ENCODE measurements at places on chromosomes 11 and 22. TPM values are rescaled to one million over a fixed set of nuclear protein-coding genes. Genes with fewer than 3 reads are reported as not detected.

- DNase-seq, result peak; percentile 89
- no peaks in the 10 kb centered on the region for H3K36me3 ChIP-seq
- H3K27me3 ChIP-seq, result peaks cover 11% of the 10 kb centered on the region
- no peaks in the 10 kb centered on the region for H3K4me1 ChIP-seq
These were observed 13.4 kb downstream of the VWCE start for GRCh38 chr11:61281581-61282250.

DNA sequence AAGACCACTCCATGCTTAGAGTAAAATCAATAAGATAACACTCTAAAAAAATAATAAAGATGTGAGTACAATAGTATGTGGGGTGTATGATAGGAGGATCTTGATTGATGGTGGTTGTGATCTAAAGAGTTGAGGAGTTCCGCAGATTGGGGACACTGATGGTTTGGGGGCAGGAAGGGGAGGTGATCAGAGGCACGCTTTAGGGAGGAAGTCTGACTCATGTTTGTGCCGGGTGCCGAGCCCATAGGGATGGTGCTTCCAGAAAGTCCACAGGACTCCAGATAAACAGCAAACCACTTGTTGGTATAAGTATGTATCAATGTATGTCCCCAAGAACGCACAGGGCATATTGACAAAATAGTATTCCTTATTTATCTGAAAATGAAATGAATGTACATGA is 27.5 kb downstream of the LINC01488 start:
- no peaks in the 10 kb centered on the region for H3K36me3 ChIP-seq
- DNase-seq, result no peak
- H3K4me3 ChIP-seq, result no peak overlapping the region
- no peak overlapping the region for H3K27ac ChIP-seq

DNA sequence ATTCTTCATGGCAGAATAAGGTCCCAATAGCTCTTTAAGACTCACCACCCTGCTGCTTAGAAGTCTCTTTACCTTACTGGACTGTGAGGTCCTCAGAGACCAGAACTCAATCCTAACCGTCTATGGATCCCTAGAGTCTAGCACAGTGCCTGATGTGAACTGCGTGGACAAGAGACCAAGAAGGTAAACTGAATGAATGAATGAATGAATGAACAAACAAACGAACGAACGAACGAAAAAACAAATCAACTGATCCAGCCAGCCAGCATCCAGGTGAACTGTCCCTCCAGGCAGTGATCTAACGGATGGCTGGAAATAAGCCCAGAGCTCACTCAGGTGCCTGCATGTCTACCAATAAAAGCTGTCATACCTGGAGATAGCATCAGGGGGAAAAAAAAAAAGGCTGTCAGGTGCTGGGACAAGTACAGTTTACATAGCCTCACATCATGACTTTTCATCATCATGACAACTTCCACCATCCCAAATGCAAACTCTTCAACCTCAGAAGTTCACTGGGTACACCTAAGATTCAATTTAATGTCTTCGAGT is 59.8 kb downstream of the PACSIN2 start:
- no peaks in the 10 kb centered on the region for H3K36me3 ChIP-seq
- peaks cover 25% of the 10 kb centered on the region for H3K4me1 ChIP-seq
- no peaks in the 10 kb centered on the region for H3K27me3 ChIP-seq
- no peak for DNase-seq
- H3K27ac ChIP-seq, result no peak overlapping the region

DNA sequence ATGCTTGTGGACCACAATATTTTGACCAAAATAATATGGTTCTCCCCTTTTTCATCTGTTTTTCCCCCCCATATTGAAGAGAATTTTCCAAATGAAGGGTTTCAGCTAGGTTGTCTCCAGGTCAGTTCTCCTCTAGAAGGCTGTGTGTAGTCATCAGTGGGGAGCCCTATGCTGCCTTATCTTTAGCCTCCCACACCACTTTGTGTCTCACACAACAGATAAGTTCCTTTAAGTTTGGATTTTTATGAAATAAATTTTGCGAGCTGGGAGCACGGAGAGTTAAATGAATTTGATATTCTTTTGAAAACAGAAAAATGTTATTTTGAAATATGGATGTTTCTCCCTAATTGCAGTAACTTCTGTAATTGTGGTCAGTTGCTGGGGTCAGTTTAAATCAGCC is 28.9 kb downstream of the PAX6 start:
- no peak overlapping the region for H3K4me3 ChIP-seq
- H3K27me3 ChIP-seq, result no peaks in the 10 kb centered on the region
- no peaks in the 10 kb centered on the region for H3K36me3 ChIP-seq
- peaks cover 46% of the 10 kb centered on the region for H3K4me1 ChIP-seq
- peak overlapping the region; percentile 50 for H3K27ac ChIP-seq

DNA sequence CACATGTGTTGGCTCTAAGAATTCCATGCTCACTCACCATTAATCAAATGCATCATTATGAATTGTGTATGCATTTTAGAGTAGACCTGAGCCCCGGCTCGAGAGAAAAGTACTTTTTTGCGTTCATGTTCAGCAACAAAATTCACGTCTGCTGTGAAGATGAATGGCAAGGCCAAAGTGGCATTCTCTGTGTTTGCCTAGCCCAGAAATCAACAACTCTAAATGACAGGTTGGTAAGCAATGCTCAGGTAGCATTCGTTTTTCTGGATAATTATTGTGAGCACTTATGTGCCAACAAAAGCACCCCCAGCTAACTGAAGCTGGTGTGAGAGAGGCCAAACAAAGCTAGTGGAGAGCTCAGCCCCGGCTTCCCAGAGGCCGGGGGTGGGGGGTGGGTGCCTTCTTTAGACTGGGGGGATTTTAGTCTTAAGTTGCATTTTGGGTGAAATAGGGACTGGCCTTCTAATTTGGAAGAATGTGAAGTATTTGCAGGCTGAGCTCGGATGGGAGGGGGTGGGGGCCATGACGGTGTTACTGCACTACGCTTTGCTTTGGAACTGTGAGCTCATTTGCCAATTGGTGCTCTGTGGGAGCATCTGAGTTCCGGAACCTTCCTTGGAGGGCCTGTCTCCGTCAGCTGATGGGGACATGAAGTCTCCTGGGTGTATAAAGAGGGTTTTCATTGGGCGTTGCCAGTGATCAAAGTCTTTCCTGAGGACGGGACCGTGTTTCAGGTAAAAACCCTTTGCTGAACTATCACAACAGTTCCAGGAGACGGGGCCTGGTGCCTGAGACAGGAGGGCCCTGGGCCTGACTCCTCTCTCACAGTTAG is 29.0 kb upstream of the ALX4 start:
- no peak for DNase-seq
- peaks cover 54% of the 10 kb centered on the region for H3K27me3 ChIP-seq
- no peak overlapping the region for H3K4me3 ChIP-seq
- no peaks in the 10 kb centered on the region for H3K36me3 ChIP-seq
- peaks cover 28% of the 10 kb centered on the region for H3K4me1 ChIP-seq
- no peak overlapping the region for H3K27ac ChIP-seq

DNA sequence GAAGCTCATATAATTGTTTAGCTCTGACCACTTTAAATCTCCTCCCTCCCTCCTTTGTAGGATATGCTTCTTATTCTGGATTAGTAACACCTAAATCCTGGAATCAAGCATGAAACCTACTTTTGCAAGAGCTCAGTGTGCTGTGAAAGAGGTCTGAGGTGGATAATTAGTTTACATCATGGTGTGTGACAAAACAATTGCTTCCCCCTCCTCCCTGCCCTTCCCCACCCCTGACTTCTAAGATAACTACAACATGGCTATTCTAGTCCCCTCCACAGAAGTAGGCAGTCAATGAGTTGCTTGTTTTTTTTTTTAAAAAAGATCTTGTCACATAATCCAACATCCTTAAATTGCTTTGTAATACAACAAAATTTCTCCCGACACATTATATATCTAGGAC is 314.0 kb downstream of the CADM1 start:
- no peaks in the 10 kb centered on the region for H3K36me3 ChIP-seq
- no peak for DNase-seq
- H3K4me3 ChIP-seq, result no peak overlapping the region

GRCh38 chr22:39444247-39444800 is 12.5 kb upstream of the MGAT3 start:
- H3K27ac ChIP-seq, result no peak overlapping the region
- no peak for DNase-seq
- peaks cover 6% of the 10 kb centered on the region for H3K4me1 ChIP-seq

EIF3D gene
- total RNA-seq, result 361 TPM

SOX6 gene
- total RNA-seq, result 8.3 TPM

SUSD2 gene
- total RNA-seq, result 0.25 TPM

MPPED2 gene
- total RNA-seq, result 3.4 TPM

SULT4A1 gene
- total RNA-seq, result 15.7 TPM

DNA sequence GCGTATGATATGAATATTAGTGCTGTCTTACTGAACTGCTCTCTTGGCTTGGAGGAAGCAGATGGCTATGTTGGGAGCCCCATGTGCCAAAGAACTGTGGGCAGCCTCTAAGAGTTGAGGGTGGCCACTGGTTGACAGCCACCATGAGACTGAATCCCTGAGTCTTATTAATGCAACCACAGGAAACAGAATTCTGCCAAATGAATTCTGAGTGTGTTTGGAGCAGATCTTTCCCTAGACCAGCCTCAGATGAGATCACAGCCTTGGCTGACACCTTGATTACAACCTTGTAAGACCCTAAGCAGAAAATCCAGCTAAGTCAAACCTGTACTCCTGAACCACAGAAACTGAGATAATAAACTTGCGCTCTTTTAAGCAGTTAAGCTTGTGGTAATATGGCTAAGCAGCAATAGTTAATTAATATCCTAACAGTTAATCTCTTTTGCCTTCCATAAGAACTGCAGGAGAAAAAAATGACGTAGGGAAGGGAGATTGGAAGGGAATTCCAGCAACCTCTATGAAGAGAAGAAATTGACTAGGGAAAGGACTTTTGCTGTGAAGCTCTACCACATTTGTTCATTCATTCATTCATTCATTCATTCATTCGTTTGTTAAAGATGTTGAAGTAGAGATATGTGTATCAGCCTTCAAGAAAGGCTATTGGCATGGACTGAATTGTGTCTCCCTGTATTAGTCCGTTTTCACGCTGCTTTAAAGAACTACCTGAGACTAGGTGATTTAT is 26.8 kb downstream of the ADM start:
- no peaks in the 10 kb centered on the region for H3K4me1 ChIP-seq
- no peak overlapping the region for H3K27ac ChIP-seq
- no peak for DNase-seq

- no peak overlapping the region for H3K27ac ChIP-seq
- H3K4me1 ChIP-seq, result peaks cover 29% of the 10 kb centered on the region
- H3K27me3 ChIP-seq, result peaks cover 11% of the 10 kb centered on the region
- H3K4me3 ChIP-seq, result no peak overlapping the region
These were observed 9.6 kb downstream of the ADM start for GRCh38 chr11:10314199-10315072.

GRCh38 chr11:15053191-15053685 is 20.2 kb upstream of the CALCB start:
- H3K4me3 ChIP-seq, result no peak overlapping the region
- DNase-seq, result no peak
- H3K36me3 ChIP-seq, result no peaks in the 10 kb centered on the region
- H3K4me1 ChIP-seq, result no peaks in the 10 kb centered on the region

Data from neural progenitor cell (in vitro differentiated cells).